ENCODE measurements at places on chromosomes 6 and 20.

DNA sequence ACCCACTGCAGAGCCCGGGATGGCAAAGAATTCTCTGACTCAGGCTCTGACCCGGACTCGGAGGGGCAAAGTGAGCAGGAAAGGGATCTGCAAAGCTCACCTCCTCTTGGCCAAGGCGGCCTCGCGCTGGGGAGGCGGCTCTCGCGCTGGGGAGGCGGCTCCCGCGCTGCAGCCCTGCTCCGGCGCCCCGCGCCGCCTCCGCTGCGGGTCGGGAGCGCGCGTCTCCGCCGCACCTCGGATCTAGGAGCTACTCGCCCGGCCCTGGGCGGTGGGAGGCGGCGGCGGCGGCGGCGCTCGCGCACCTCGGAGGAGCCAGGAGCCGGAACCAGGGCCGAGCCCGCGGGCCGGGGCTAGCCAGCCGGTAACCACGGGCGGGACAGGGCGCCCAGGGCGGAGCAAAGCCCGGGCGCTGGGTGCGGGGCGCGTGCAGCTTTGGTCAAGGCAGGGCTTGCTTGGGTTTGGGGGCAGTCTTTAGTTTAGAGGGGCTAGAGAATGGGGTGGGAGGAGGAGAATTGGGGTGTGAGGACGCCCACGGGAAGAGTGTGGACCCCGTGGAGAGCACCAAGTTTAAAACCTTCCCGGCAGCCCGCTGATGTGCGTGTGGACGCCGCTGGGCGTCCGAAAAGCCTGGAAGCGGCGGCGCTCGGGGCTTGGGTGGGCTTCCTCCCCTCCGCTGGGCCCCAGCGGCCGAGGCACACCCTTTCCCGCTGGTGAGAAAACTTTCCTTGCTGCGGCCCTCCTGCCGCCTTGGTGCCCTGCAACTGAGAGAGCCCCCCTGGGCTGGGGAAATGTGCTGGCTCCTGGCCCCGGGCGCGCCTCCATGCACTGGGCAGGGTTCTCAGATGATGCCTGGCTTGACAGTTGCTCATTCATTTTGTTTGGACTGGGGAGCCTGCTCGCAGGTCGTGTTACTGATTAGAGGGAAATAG lies at the start of gene MRAP2:
TSS of gene MRAP2 (plus strand) at position 250 of the 929 bp plus-strand sequence. CDS start 21,547 bp downstream, outside the sequence.
- H3K4me1 ChIP-seq = no peaks in the 10 kb centered on the region
- H3K36me3 ChIP-seq = no peaks in the 10 kb centered on the region
- peaks cover 13% of the 10 kb centered on the region for H3K27me3 ChIP-seq
- H3K27ac ChIP-seq = no peak within 1 kb of the TSS

GRCh38 chr6:10030942-10031537 lies 383.8 kb downstream of the TFAP2A start:
- no peaks in the 10 kb centered on the region for H3K36me3 ChIP-seq
- H3K27me3 ChIP-seq = peaks cover 4% of the 10 kb centered on the region
- H3K27ac ChIP-seq = no peak overlapping the region

GRCh38 chr6:37085198-37085597 lies 79.7 kb downstream of the FGD2 start:
- H3K36me3 ChIP-seq = no peaks in the 10 kb centered on the region
- H3K4me3 ChIP-seq = no peak overlapping the region
- H3K27me3 ChIP-seq = no peaks in the 10 kb centered on the region
- no peak for DNase-seq

DNA sequence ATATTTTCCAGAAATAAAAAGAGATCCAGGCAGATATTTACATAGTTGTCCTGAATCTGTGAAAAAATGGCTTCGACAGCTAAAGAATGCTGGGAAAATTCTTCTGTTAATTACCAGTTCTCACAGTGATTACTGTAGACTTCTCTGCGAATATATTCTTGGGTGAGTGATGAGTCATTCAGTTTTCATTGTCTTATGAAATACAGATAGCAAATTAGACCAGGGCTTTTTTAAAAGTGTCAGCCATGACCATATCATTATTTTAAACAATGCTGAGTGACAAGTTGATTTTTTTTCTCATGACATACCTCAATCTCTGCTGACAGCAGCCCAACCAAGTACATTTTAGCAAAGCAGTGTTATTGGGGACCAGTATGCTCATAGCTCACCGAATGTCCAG lies 32.8 kb downstream of the TSPYL4 start:
- H3K27me3 ChIP-seq = no peaks in the 10 kb centered on the region
- peaks cover 7% of the 10 kb centered on the region for H3K4me1 ChIP-seq
- no peak for DNase-seq
- H3K36me3 ChIP-seq = peaks cover 4% of the 10 kb centered on the region
- H3K4me3 ChIP-seq = no peak overlapping the region

DNA sequence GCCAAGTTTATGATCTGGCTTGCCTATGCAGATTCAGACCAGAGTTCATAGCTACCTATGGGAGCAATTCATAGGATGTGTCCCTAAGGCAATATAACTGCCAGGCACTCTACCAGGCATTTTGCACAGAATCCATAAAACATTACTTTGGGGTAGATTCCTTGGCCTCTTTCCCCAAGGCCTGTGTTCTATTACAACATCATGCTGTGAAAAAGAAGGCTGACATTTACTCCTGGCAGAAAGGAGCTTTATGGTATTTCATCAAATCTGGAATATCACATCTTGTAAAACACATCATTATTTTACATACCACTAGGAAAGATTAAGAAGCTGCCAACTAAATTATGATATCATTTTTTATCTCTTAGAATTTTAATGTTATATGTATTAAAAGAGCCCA lies 287.0 kb upstream of the MARCKS start:
- no peak overlapping the region for H3K27ac ChIP-seq
- no peak overlapping the region for H3K4me3 ChIP-seq
- H3K4me1 ChIP-seq = no peaks in the 10 kb centered on the region

DNA sequence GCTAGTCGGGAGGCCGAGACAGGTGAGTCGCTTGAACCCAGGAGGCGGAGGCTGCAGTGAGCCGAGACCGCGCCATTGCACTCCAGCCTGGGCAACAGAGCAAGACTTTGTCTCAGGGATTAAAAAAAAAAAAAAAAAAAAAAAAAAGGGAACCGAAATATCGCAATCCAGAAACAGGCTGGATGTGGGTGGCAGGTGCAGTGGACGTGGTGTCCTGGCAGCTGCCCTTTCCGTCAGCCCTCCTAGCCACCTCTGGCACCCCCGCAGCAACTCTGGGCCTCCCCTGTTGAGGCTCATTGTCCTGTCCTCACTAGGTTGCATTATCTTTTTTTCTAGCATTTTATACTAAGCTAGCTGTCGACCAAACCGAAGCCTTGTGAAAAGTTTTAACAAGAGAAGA lies 113.5 kb downstream of the DTNBP1 start:
- no peak overlapping the region for H3K27ac ChIP-seq
- DNase-seq = no peak
- H3K4me1 ChIP-seq = peaks cover 3% of the 10 kb centered on the region
- H3K4me3 ChIP-seq = no peak overlapping the region
- H3K27me3 ChIP-seq = no peaks in the 10 kb centered on the region
- no peaks in the 10 kb centered on the region for H3K36me3 ChIP-seq

DNA sequence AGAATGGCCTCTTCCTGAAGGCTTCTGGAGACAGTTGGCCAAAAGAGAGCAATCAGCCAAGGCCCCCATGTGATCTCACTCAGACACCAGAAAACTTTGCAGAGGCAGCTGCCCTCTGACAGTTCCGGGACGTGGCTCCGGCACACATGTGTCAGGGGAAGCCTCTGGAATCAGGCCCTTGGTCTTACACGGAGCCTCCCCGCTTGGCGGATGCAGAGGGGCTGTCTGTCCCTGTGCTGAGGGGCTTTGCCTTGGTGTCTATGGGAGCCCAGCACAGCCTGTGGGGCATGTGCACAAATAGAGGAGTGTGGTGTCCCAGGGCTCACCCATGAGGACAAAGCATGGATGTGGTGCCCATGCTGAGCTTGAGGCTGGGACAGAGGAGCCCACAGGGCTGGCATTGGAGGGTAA lies 13.8 kb downstream of the SIGLEC1 start:
- H3K27ac ChIP-seq = no peak overlapping the region
- no peaks in the 10 kb centered on the region for H3K4me1 ChIP-seq
- no peak overlapping the region for H3K4me3 ChIP-seq
- no peak for DNase-seq

DNA sequence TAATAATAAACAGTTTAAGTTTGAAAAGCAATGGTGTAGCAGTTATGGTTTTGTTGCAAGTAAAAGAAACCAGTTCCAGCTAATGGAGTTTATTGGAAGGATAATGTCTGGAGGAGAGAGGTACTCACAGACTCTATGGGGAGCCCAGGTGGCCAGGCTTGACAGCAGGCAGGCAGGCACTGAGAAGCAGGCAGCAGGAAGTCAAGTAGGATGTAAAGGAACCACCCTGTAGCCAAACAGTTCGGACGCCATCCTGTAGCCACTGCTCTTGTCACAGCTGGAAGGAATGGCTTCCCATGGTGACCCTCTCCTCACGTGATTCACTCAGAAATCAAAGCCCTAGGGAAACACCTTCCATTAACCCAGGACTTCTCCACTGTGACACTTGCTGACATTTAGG lies 96.7 kb upstream of the MC3R start:
- H3K36me3 ChIP-seq = no peaks in the 10 kb centered on the region
- H3K27me3 ChIP-seq = no peaks in the 10 kb centered on the region
- peak; percentile 49 for DNase-seq
- H3K4me1 ChIP-seq = no peaks in the 10 kb centered on the region
- H3K4me3 ChIP-seq = no peak overlapping the region
- H3K27ac ChIP-seq = no peak overlapping the region

DNA sequence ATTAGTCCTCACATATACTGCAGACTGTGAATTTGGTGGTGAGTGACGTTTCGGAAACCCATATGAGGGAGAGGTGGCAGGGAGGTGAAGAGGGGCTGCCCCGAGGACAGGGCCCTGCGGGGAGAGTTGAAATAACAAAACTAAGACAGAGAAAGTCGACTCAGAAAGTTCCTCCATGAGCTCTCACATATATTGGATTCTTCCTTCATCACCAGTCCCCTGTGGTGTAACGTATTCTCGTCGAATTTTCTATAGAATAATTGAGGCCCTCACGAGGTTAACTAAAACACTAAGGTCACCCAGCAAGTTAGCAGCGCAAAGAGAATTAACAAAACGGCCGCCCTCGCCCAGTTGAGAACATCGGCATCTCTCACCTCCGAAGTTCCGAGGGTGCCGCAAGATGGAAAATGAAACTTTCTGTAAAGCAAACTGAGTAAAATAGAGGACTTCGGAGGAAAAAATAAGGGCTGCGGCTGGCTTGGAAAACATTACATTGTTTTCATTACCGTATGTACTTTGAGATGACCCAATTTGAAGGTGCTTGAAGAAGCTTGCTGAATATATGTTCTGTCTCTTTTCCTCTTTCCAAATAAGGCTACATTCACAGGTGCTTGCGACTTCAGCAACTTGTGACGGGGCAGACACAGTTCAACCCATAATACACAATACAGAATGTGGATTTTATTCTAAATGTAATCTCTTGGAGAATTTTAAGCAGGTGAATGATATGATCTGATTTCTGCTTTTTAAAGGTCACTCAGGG lies 490.9 kb upstream of the JARID2 start:
- H3K36me3 ChIP-seq = no peaks in the 10 kb centered on the region
- no peak overlapping the region for H3K4me3 ChIP-seq
- no peak overlapping the region for H3K27ac ChIP-seq
- no peaks in the 10 kb centered on the region for H3K27me3 ChIP-seq
- H3K4me1 ChIP-seq = no peaks in the 10 kb centered on the region

DNA sequence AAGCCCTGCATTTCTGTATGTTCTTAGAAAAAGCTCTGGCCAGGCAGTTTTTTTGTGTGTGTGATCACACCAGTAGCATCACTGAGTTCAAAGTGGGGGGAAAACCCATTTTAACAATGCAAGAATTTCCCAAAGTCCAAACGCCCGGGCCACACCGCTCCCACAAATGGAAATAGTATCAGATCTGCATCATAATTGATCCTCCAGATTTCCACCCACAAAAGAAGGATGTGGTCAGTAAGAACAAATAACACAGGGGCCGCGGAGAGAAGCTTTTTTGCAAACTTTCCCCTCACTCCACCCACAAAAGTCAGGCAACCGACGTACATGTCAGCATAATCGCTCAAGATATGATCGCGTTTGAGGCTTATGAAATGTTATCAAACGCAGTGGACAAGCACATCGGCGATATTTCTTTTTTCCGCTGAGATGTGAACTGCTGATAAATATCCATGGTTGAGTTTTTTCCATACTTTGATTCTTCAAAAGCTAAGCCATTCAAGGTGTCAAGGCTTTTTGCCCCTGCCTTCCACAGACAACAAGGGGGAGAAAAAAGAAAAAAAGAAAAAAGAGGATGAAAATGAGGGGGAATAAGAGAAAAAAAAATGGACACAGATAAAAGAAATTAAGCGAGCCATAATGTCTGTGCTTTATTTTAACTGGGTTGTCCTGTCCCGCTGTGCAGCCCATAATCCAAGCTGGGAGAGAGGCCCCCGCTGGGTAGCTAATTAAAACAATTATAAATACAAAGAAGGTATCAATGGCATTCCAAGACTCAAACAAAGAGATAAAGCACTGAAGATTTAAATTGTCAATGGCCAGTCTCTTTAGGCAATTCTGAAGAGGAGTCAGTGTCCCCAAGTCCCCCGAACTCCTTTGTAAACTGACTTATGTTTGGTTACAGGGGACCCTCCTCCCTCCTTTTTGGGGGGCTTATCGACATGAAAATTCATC lies 143.5 kb downstream of the ZFP64 start:
- H3K27me3 ChIP-seq = no peaks in the 10 kb centered on the region
- H3K36me3 ChIP-seq = no peaks in the 10 kb centered on the region
- H3K4me1 ChIP-seq = peaks cover 7% of the 10 kb centered on the region
- peak overlapping the region; percentile 78 for H3K27ac ChIP-seq
- peak; percentile 85 for DNase-seq
- H3K4me3 ChIP-seq = peak overlapping the region; percentile 72

DNA sequence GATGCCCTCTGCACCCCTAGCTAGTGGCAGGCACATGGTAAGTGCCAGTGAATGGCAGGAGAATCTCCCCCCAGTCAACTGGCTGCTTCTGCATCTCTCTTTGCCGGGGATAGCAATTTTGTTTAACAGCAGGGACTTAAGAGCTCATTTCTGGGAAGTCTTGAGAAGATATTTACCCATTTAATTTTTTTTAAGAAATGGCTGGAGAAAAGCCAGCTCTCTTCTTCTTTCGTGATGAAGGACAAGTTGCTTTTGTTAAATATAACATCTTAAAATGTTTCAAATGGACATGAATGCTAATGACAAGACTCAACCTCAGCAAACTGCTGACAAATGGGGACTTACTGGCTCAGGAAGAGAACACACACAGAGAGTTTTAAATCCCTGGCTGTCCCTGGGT lies 55.0 kb upstream of the IYD start:
- no peak overlapping the region for H3K27ac ChIP-seq
- H3K4me1 ChIP-seq = no peaks in the 10 kb centered on the region
- H3K36me3 ChIP-seq = no peaks in the 10 kb centered on the region
- DNase-seq = no peak
- H3K27me3 ChIP-seq = no peaks in the 10 kb centered on the region
